ENCODE measurements at places on chromosomes 11 and 22. TPM values are rescaled to one million over a fixed set of nuclear protein-coding genes. Genes with fewer than 3 reads are reported as not detected.
A peak's percentile ranks its signal among the peaks of the same experiment; 100 is the strongest.

GRCh38 chr11:79512706-79513469, 72.1 kb upstream of the TENM4 start:
- no peak for DNase-seq

GRCh38 chr22:39470451-39471291, 13.9 kb downstream of the MGAT3 start:
- DNase-seq: no peak

Gene C1QTNF4
- not detected for total RNA-seq

Gene PGA4
- not detected for total RNA-seq

- DNase-seq: no peak
These were observed 76.2 kb downstream of the ZBTB16 start for GRCh38 chr11:114135737-114136151.

Gene SLC35F2
- 11.2 TPM for total RNA-seq

Gene KRTAP5-9
- not detected for total RNA-seq

DNA sequence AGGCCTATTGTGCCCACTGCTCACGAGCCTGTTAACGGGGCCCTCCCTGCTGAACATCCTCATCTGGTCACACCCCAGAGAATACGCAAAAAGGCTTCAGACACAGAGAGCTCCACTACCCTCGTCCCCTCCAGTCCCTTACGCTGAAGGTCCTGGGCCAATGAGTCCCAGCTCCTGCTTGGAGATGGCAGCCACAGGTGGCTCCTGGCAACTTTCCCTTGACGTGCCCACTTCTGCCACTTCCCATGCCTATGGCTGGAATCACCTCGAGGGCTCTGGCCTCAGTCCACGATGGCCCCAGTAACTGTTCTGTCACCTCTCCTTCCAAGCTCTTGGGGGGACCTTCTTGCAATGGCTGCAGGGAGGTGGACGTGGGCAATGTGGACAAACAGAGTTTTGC, 12.7 kb downstream of the PHF21B start:
- DNase-seq: no peak

Gene MFRP
- not detected for total RNA-seq

Gene POTEH
- total RNA-seq: 0.05 TPM

DNA sequence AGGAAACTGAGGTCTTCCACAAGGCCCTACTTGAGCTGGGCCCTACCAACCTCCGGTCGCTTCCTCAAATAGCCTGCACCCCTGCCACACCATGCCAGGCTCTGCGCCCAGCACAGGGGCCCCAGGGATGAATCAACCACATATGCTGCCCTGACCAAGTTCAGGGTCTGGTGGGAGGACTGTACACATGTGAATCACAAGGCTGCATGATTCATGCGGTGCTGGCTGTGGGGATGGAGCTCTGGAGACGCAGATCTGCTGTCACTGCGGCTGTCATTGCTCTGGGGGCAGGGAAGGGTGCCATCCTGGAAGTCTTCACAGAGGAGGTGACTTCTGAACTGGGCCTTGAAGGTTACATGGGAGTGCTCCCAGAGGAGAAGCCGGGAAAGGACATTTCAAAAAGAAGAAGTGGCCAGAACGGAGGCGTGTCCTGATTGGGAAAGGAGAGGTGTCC, 21.5 kb downstream of the CYTH4 start:
- peak; percentile 79 for DNase-seq

Measured in A172 (cell line).